Renal pelvis (tissue), 12 donors: ENCODE measurements at places on chromosomes 7 and 10. TPM values are rescaled to one million over a fixed set of nuclear protein-coding genes. Genes with fewer than 3 reads are reported as not detected.

The PON1 gene
- polyA plus RNA-seq = 0.50 TPM

DNA sequence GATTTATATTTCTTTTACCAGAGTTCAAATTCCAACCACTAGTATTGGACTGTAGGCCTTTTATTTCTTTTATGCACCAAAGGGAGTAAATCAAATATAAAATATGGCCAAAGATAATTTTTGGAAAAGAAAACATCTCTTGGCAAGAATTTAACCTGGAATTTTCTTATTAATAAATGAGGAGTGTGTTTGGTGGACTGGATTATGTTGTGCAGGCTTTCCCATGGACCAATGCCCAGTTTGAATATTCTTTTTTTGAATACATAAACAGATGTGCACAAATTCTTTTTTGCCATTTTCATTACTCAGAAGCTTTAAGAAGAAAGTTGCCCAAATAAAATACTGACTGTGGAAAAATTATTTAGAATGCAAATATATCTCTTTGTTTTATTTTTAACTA lies 22.1 kb upstream of the PRKG1 start:
- DNase-seq = no peak

- peak; percentile 84 for DNase-seq
These were observed 149.4 kb upstream of the ZMIZ1 start for GRCh38 chr10:78919181-78919966.

DNA sequence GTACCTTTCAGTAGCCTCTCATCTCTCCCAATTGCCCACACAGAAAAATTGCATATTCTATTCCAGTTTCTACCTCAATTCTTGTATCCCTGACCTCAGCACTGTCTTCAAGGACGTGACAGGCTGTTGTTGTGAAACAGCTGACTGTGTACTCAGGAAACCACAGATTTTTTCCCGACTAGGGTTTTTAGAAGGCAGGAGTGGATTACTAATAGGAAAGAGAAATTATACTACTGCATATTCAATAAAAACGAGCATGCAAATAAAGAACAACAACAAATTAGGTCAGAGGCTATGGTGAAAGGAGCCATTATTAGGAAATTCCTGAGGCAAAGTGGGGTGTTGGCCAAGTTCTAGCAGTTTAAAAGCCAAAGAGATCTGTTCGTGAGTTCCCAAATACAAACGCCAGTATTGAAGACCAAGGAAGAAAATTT lies 93.4 kb downstream of the DOCK4 start:
- DNase-seq = no peak

DNA sequence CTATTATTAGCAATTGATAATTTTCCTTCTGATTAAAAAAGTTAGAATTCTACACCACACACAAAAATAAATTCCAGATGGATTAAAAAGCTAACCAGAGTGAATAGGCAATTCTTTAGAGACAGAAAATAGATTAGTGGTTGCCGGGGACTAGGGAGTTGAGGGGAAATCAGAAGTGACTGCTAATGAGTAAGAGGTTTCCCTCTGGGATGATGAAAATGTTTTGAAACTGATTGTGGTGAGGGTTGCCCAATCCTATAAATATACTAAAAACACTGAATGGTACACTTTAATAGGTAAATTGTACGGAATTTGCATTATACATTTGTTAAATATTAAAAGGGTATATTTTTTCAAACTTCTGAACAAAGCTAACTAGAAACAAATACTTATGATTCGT lies 214.9 kb downstream of the GPAM start:
- DNase-seq = no peak

The PON3 gene
- 3.3 TPM for polyA plus RNA-seq

DNA sequence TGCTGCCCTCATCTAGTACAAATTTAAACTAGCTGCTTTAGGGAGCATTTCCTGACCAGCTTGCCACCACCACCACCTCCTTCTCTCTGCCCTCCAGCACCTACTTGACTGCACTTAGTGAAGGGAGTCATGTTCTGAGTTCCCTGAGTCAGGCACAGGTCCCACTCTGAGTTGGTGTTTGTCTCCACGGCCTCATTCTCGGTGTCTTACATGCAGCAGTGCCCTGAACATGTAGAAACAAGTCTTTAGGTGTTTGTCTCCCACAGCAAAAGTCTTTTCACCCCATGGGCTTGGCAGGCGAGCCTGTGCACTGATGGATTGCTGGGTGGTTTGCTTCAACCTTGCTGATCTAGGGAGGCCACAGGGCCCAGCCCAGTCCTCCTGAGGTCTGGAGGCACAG lies 16.9 kb downstream of the TSPAN14 start:
- DNase-seq = no peak

DNA sequence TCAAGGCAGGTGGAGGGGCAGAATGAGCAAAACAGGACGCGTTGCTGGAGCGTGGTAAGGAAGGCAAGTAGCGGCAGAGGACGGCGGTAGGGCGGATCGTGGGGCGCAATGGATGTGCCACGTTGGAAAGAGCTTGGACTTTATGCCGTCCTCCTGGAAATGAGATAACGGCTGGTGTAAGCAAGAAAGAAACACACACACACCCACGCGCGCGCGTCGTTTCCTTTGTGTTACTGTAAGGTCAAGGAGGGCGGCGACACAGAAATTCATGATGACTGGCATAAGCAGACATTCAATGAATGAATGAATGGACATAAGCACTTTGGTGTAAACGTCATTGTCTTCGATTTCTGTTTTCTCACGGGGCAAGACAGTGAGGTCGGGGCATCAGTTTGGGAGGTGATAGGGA lies 683 bp upstream of the ENTPD7 start:
- DNase-seq = no peak

GRCh38 chr7:33882950-33883670 lies 22.2 kb upstream of the BMPER start:
- no peak for DNase-seq

The CARD11 gene
- 1.9 TPM for polyA plus RNA-seq

DNA sequence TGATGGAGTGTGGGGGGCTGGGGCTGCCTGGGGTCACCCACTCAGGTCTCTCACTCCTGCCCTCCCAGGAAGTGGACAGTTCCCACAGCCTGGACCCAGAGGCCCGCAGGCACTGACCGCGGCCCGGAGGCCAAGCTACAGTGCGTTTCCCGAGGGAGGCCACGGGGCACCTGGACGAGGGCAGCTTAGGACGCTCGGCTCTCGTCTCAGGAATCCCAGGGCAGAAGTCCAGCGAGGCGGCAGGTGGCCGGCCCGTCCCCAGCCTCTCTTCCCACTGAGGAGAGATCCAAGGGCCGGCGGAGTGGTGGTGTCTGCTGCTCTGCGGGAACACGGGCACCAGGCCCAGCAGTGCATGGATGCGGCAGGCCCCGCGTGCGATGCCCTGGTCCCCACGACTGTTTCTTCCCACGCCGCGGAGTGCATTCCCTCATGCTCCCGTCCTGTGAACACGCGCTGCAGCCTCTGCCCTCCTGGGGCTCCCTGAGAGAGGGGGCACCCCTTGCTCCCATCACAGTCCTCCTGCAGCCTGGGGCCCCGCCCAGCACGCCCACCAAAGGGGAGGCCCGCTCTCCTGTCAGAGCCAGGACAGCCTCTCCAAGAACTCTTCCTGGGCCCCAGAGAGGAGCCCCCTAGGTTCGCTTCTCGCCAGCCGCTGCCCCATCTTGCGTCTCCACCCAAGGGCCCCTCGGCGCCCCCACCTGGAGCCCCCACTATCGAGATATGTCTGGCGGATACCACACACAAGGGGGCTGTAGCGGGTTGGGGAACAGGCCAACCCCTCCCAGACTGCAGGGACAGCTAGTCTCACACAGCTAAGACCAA lies 24.3 kb upstream of the GPR146 start:
- DNase-seq = no peak

- DNase-seq = no peak
These were observed 141.7 kb upstream of the PFKP start for GRCh38 chr10:2925631-2926030.

The SLC26A3 gene
- 0.13 TPM for polyA plus RNA-seq

- no peak for DNase-seq
These were observed 9.8 kb upstream of the FZD9 start for GRCh38 chr7:73423519-73424488.

- no peak for DNase-seq
These were observed 75.1 kb downstream of the OAT start for GRCh38 chr10:124343351-124344265.

- DNase-seq = no peak
These were observed 257.2 kb upstream of the CACNA2D1 start for GRCh38 chr7:82700741-82701140.

The CELF2 gene
- 11.5 TPM for polyA plus RNA-seq

DNA sequence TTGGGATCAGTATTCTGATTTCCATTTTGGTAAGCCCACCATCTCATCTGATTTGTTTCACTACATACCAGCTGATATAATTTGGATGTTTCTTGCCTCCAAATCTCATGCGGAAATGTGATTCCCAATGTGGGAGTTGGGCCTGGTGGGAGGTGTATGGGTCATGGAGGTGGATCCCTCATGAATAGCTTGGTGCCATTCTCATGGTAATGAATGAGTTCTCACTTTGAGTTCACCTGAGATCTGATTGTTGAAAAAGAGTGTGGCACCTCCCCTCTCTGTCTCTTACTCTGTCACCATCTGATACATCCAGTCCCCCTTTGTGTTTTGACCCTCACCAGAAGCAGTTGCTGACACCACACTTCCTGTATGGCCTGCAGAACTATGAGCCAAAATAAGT lies 347.3 kb downstream of the ARL4A start:
- no peak for DNase-seq

The CLRN3 gene
- polyA plus RNA-seq = 22.2 TPM

The H2BK1 gene
- not detected for polyA plus RNA-seq

The CYP3A7 gene
- 0.16 TPM for polyA plus RNA-seq

- DNase-seq = no peak
These were observed 8.1 kb downstream of the SEMA3D start for GRCh38 chr7:85178531-85179298.

- no peak for DNase-seq
These were observed 249.8 kb upstream of the TCF7L2 start for GRCh38 chr10:112700215-112700671.

DNA sequence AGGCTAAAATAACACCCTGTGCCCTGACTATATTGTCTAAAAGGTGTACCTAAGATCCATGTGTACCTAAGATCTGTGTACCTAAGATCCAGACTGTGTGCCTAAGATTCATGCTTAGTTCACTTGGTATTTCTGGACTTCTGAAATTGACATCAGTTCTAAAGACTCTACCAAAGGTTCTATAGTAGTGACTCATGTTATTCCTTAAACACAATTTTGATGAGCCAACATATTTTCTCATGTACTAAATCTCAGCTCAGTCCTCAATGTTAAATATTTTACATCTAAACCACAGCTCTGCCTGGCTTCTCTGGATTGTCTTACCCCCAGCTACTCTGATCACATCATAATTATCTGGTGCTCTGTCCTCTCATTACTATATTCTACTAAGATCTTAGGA lies 802.3 kb upstream of the SORCS1 start:
- no peak for DNase-seq

GRCh38 chr7:154854836-154855235 lies 148.1 kb downstream of the PAXIP1 start:
- no peak for DNase-seq

- DNase-seq = no peak
These were observed 87.4 kb downstream of the ELAPOR2 start for GRCh38 chr7:86972072-86972471.

The TCAF1 gene
- 80.7 TPM for polyA plus RNA-seq

GRCh38 chr10:79207096-79207357 lies 138.3 kb downstream of the ZMIZ1 start:
- no peak for DNase-seq

GRCh38 chr10:83909001-83909400 lies 230.3 kb upstream of the GHITM start:
- DNase-seq = no peak

GRCh38 chr10:52491246-52491995 lies 177.3 kb downstream of the DKK1 start:
- DNase-seq = no peak

- no peak for DNase-seq
These were observed 56.3 kb downstream of the MTERF1 start for GRCh38 chr7:91824201-91824600.

DNA sequence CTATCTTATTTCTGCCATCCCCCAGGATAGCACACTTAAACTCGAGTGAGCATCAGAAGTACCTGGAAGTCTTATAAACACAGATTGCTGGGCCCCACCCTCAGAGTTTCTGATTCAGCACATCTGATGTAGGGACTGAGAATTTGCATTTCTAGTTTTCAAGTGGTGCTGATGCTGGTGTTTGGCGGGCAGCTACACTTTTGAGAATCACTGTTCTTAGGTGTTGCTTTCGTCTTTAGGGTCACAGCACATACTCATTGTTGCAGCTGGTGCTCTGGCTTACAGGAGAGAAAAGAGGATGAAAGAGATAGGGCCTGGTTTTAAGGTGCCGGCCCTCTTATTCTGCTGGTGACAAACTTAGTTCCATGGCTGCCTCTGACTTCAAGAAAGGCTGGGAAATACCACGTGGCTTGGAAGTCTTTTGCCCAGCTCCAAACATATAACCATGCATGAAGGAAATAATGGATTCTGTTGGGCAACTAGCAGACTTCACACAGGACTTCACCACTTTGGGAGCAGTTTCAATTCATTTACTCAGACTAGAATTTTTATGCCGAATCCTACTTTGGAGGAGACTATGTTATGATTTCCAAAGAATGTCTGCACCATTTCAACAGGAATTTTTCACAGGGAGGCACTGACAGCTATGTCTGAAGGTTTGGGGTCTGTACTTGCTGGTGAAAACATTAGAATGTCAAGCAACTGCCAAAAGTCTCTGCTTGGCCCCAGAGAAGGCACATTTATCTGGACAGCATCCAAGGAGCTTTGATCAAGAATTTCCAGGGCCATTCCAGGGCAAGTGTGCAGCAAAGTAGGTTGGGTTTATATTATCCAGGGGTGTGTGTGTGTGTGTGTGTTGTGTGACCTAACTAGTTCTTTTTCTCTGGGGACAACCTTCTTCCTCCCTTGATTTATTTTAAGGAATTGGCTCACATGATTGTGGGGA lies 6.9 kb upstream of the MINDY4 start:
- no peak for DNase-seq

The SFTPA1 gene
- 0.04 TPM for polyA plus RNA-seq

DNA sequence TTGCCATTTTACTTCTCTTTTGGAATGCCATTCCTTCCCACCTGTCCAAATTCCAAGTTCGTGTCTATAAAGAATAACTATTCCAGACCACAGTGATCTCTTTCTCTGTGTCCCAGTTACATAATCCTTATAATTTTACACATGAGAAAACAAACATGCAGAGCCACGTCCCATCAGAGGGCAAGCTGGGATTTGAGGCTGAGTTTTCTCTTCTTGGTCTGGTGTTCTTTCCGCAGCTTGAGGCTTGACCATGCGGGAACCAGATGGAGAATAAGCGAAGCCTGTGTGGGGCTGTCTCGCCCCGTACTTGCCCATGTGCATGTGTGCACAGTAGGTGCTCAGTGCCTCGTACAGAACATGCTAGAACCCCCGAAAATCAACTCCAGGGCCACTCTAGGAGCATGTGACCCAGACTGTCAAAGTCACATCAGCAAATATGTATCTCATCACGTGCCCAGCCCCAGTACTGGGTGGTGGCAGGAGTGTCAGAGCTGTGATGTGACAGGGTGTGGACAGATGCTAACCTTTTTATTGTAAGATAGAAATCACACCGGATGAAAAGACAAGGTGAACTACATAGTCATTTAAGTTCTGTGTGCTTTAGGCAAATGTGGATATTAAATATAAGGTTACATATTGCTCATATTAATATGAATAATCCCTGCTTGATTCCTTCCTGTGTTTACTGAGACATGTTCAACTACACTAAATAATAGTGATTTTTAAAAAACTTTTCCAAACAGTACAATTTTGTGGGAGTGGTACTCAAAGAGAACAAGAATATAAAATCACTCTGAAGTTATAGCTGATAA lies 3.2 kb downstream of the INSIG1 start:
- DNase-seq = no peak

The WASL gene
- polyA plus RNA-seq = 67.6 TPM
